ENCODE measurements at places on chromosomes 11 and 22.

GRCh38 chr11:83971063-83971462 is 684.9 kb upstream of the CCDC90B start:
- no peak for DNase-seq

DNA sequence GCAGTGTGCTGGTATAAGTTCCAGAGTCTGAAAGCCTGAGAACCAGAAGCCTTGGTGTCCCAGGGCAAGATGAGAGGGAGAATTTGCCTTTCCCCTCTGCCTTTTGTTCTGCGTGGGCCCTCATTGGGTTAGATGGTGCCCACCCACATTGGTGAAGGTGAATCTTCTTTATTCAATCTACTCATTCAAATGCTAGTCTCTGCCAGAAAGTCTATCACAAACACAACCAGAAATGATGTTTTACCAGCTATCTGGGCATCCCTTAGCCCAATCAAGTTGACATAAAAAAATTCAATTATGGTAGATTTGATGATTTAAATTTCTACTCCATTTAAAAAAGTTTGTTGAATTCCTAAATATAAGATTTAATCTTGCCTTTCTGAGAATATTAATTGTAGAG is 22.2 kb downstream of the CSTPP1 start:
- DNase-seq: no peak

- no peak for DNase-seq
Observed at GRCh38 chr22:35568751-35569739, 28.4 kb downstream of the RASD2 start.

- DNase-seq: no peak
Observed at GRCh38 chr22:26066534-26066933, 102.7 kb upstream of the SEZ6L start.

- no peak for DNase-seq
Observed at GRCh38 chr11:114062272-114062671, 2.8 kb downstream of the ZBTB16 start.

GRCh38 chr22:49942565-49943404 is 17.8 kb upstream of the PIM3 start:
- no peak for DNase-seq

GRCh38 chr11:60873533-60873932 is 6.2 kb downstream of the ZP1 start:
- DNase-seq: no peak

GRCh38 chr11:17578958-17579357 is 31.9 kb downstream of the OTOG start:
- no peak for DNase-seq

DNA sequence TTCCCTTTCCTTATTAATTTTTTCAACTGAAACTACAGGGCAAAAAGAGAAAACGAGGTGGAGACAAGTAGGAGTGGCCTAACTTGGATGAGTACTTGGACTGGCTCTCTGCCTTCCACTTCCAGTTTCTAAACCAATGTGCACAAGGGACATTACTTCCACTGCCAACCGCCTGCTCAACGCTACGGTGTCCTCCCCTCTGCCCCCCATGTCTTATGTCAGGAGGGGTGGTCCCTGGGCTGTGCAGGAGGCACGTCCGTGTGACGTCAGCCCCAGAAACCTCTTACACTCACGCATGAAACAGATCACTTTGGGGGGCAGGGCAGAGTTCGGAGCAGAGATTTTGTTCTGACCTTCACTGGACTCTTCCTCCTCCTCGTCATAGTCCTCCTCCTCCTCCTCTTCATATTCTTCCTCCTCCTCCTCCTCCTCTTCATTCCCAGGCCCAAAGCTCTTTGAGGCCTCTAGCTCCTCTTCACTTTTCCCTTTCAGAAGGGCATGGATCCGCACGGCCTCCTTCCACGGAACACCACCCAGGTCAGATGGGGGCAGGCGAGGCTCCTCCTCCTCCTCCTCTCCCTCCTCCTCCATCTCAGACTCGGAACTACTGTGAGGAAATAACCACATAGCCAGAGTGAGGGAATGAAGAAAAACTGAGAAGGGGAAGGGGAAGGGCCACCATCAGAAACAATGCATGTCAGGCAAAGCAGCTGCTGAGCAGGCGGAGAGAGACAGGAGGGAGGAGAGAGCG is 57.4 kb upstream of the BID start:
- DNase-seq: no peak

DNA sequence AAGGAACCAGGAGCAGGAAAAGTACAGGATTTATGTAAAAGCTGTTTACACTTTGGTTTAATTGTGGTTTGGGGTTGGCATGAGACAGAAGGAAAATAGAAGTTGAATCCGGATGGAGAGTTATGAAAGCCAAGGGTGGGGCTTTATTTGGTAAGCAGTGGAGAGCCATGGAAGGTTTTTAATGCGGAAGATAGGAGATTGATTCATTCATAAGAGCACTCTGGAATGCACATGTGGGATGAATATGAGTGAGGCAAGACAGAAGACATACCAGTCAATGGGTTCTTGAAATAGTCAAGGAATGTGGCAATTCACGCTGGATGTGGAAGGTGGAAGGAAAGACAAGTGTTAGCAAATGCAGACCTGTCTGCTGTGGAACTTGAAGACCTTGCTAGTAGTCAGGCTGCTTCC is 9.3 kb upstream of the GLB1L3 start:
- DNase-seq: no peak

- no peak for DNase-seq
Observed at GRCh38 chr22:27422442-27422841, 379.1 kb downstream of the MN1 start.

GRCh38 chr11:125399945-125400344 is 96.1 kb downstream of the FEZ1 start:
- no peak for DNase-seq

DNA sequence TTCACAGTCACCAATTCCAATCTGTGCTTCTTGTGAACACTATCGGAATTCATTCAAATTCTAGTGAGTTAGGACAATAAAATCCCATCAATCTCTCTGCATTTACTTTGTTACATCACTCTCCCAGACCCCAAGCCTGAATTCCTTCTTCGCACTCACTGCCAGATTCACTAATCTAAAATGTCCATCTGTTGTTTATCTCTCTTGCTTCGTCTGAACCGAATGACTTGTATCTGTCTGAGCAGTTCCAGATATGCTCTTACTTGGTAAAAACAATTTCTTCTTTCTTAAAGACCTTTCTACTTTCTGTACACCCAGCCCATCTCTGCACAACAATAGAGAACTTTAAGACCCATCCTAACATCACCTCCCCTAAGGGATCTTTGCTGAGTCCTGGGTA is 7.0 kb downstream of the MMP10 start:
- DNase-seq: no peak

DNA sequence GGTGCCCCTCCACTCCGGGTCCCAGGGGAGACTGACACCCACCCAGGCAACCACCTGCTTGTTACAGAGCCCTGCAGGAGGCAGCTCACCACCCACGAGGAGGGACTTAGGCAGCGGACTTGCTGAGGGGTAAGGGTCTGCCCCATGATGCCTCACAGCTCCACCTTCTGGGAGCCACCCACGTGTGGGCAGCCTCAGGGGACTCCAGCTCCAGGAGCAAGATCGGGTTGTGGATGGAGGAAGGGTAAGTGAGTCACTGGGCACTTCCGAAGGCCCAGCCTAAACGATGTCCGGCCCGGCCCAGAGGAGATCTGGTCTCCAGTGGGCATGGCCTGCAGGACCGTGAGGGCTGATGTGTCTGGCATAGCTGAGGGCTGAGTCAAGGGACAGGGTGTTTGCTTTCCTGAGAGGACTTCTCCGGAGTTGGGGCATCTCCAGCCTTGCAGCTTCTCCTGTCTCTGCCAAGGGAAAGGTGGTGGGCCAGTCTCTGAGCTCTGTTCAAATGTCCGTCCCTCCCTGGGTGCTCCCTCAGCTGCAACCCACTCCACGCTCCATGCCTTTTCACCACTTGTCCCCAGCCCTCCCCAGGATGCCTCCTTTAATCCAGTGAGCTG is 32.3 kb upstream of the P2RY2 start:
- DNase-seq: no peak

GRCh38 chr11:97622795-97623194 is 1233.0 kb downstream of the JRKL start:
- DNase-seq: no peak

DNA sequence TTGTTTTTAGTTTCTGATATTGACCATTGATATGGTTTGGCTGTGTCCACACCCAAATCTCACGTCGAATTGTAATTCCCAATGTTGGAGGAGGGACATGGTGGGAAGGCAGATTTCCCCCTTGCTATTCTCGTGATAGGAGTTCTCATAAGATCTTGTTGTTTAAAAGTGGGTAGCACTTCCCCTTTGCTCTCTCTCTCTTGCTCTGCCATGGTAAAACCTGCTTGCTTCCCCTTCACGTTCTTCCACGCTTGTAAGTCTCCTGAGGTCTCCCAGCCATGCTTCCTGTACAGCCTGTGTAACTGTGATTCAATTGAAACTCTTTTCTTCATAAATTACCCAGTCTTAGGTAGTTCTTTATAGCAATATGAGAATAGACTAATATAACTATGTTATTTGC is 203.6 kb upstream of the CHORDC1 start:
- DNase-seq: no peak

All from T-helper 2 cell treated with Interferon-gamma antibody and Interleukin-4, amounts not matched to agents 5 μg/mL and 100 μg/mL, for 36 hours (primary cell).